D341Med (cell line): ENCODE measurements at places on chromosomes 1 and 21.

- no peak for DNase-seq
Observed at GRCh38 chr1:94115900-94116436, 5.0 kb downstream of the ABCA4 start.

- no peak for DNase-seq
Observed at GRCh38 chr1:14611792-14612191, 13.3 kb downstream of the KAZN start.

- DNase-seq, result no peak
Observed at GRCh38 chr1:103230061-103230460, 121.7 kb upstream of the COL11A1 start.

DNA sequence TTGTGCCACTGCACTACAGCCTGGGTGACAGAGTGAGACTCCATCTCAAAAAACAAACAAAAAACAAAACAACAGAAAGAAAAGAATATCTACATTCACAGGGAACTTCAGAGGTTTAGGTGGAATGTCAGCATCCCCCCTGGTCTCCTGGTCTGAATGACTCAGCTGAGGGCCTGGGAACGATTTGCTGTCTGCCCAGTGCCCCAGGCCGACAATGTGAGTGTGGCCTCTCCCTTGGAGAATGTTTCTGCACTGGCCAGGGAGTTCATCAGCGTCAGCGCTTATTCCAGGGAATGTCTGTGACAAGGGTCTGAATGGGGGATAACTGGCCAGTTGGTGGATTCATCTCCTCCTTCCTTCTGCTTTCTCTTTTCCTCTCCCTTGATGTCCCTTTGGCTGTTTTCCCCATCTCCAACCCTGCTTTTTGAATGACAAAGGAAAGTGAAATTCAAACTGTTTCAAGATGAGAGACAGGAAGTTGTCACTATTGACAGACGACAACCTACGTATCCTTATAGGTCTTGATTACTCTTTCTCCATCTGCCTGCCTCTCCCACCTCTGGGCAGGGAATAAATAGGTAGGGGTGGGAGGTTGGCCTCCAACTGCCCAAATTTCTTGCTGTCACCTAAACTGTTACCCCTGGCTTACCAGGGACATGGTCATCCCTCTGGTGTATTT lies 213.1 kb downstream of the HHAT start:
- no peak for DNase-seq

DNA sequence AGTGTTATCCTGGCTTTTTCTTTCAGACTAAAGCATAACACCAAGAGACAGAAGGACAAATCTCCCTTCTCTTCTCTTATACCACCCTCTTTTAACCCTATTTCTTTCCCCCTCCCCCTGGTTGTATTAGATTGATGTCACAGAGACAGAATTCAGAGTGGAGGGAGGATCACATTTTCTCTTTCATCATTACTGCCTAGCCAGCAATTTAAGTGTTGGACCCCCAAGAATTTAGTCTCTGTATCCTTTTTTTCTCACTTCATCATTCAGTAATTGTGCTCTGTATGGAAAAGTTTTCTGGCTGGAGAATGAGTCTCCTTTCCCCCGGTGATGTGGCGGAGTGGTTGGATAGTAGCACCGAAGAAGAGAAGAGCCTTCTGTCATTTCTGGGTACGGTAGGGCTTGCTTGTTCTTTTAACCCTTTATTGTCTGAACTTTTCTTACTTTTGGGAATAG lies 124.8 kb downstream of the CLEC20A start:
- DNase-seq, result no peak

GRCh38 chr1:81149649-81150325 lies 650.9 kb upstream of the ADGRL2 start:
- no peak for DNase-seq

- DNase-seq, result no peak
Observed at GRCh38 chr1:20431176-20431460, 54.9 kb downstream of the CAMK2N1 start.

DNA sequence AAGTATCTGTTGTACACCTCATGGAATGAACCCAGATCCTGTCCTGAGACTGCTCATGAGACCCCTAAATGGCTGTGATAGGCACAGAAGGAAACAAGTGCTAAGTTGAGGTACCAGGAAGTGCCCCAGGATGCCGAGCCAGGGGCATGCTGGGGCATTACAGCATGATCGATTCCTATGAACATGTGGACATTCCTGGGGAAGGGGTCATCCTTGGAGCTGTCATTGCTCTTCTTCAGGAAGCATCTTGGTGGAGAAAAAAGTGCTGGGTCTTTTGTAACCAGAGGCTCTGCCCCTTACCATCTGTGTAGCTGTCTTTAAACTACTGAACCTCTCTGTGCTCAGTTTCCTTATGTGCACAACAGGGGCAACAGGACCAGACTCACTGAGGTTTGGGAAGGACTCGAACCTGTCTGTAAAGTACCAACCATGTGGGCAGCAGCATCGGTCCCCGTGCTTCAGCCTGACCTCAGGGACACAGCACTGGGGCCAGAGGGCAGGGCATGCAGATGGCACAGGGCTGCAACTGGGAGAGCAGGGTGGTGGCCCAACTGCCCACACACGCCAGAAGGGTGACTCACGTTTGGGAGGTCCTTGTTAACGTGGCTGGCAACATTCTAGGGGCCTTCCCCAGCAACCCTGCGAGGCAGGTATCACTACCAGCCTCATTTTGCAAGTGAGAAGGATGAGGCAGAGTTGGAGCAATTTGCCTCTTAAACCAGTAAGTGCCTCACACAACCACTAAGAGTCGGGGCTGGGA lies 142.3 kb upstream of the EDN2 start:
- no peak for DNase-seq

DNA sequence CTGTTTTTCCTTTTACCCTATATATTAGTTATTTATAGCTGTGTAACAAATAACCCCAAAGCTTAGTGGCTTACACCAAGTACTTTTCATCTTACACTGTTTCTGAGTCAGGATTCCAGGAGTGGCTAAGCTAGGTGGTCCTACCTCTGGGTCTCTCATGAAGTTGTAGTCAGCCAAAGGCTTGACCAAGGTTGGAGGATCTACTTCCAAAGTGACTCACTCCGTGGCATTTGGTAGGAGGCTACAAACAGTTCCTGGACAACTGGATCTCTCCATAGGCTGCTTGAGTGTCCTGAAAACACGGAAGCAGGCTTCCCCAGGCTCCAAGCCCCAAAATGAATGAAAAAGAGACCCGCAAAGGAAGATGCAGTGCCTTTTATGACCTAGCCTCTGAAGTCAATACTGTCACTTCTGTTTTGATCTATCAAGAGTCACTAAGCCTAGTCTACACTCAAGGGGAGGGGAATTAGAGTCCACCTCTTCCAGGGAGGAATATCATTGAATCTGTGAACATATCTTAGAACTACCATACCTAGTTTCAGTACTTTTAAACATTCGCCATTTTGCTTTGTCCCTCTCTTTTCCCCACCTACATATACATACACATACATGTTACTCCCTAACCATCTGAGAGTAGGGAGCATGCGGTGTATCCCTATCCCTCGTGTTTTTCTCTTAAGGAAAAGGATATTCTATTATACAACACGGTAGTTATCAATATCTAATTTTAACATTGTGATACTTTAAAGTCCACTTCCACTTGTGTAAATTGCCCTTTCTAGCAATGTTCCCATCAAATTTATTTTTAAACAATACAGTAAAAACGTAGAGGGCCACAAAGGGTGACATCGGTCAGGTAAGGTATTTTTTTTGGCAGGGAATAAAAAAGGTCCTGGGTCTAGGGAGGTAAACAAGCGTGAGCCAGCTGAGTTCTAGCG lies 67.2 kb downstream of the SLC35A3 start:
- peak; percentile 30 for DNase-seq
